Spinal cord (tissue), 10 donors: ENCODE measurements at places on chromosomes 13 and 19.

- H3K36me3 ChIP-seq: peaks cover 93% of the 10 kb centered on the region
- DNase-seq: no peak
- H3K27ac ChIP-seq: no peak overlapping the region
- H3K27me3 ChIP-seq: no peaks in the 10 kb centered on the region
- H3K4me3 ChIP-seq: no peak overlapping the region
Observed at GRCh38 chr19:1089126-1089771, 5.9 kb downstream of the POLR2E start.

DNA sequence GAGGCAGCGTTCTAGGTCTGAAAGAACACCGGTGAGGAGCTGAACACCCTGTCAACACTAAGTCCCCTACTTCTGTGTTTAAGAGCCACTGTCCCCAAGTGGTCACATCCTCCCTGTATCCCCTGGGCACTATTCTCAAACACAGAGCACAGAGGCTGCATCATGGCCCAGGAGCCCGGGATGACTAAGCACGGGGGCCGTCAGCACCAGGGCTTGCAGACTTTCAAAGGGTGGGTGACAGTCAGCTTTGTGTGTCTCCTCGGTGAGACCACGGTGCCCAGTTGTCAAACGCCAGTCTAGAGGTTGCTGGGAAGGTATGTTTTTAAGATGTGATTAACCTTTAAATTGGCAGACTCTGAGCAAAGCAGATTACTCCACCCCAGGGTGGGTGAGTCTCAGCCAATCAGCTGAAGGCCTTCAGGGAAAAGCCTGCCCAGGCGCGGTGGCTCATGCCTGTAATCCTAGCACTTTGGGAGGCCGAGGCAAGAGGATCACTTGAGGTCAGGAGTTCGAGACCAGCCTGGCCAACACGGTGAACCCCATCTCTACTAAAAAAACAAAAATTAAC lies 8.0 kb downstream of the MAP2K2 start:
- H3K4me1 ChIP-seq: peaks cover under 1% of the 10 kb centered on the region
- no peak for DNase-seq
- no peak overlapping the region for H3K27ac ChIP-seq
- peaks cover 87% of the 10 kb centered on the region for H3K36me3 ChIP-seq
- no peak overlapping the region for H3K4me3 ChIP-seq
- no peaks in the 10 kb centered on the region for H3K27me3 ChIP-seq

DNA sequence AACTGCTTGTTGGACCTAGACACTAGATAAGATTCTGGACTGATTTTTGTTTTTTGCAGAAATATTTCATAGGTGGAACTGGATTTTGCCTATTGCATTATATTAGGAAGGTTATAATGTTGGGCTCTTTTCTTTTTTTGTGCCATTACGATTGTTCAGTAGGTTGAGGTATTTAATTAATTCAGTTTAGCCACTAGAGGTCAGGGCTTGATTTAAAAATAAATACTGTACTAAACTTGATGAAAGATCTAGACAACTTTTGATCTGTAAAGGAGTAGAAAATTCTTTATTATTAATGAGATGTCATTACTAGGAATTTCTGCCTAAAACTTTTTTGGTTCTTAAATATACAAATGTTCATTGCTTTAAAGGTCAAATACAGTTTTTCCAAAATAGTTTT lies 15.2 kb upstream of the SUPT20H start:
- DNase-seq: no peak
- no peak overlapping the region for H3K4me3 ChIP-seq
- H3K36me3 ChIP-seq: no peaks in the 10 kb centered on the region
- no peak overlapping the region for H3K27ac ChIP-seq
- H3K27me3 ChIP-seq: no peaks in the 10 kb centered on the region

- no peaks in the 10 kb centered on the region for H3K27me3 ChIP-seq
- no peaks in the 10 kb centered on the region for H3K36me3 ChIP-seq
- no peak overlapping the region for H3K27ac ChIP-seq
- DNase-seq: no peak
- H3K4me1 ChIP-seq: no peaks in the 10 kb centered on the region
- H3K4me3 ChIP-seq: no peak overlapping the region
Observed at GRCh38 chr13:79796136-79796535, 315.2 kb downstream of the NDFIP2 start.

GRCh38 chr13:50244355-50244712 lies 229.1 kb downstream of the KCNRG start:
- no peaks in the 10 kb centered on the region for H3K4me1 ChIP-seq
- no peak overlapping the region for H3K27ac ChIP-seq
- H3K36me3 ChIP-seq: no peaks in the 10 kb centered on the region
- H3K4me3 ChIP-seq: no peak overlapping the region
